ENCODE measurements at places on chromosomes 5 and 9.

- DNase-seq = no peak
These were observed 235.7 kb downstream of the ICE1 start for GRCh38 chr5:5658226-5658625.

GRCh38 chr5:50975840-50976239 lies 309.4 kb downstream of the PARP8 start:
- DNase-seq = no peak

DNA sequence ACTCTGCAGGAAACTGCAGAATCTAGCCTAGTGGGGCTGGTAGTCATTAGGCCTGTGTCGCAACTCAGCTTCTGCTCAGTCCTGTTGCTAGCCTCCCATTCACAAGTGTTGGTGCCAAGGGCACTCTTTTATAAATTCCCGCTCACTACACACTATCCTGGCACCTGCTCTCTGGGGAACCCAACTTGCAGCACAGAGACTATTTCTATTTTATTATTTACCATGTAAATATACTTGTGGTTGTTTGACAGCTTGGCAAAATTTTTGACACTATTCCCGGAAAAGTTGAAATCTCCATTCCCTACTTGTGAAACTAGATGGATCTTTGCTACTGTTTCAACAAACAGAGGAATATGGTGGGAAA lies 20.4 kb upstream of the SMC2 start:
- no peak for DNase-seq

- no peak for DNase-seq
These were observed 314.1 kb upstream of the PTGER4 start for GRCh38 chr5:40365342-40366330.

DNA sequence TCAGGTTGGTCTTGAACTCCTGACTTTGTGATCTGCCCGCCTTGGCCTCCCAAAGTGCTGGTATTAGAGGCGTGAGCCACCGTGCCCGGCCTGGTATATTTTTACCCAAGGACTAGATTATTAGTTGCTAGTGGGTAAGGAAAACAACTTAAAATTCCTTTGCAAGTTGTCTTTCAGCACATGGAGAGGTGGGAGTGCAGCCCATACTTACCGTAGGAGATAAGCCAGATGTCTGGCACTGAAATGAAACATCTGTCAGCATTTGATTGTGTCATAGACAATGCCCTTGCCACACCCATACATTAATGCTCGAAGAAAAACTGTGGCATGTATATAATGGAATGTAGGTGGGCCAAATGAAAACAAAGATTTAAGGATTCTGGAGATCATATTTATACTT lies 36.6 kb upstream of the ANKH start:
- DNase-seq = no peak

- DNase-seq = no peak
These were observed 89.2 kb upstream of the CAST start for GRCh38 chr5:96572864-96573512.

All from activated CD4-positive, alpha-beta T cell treated with anti-CD3 and anti-CD28 coated beads, Interleukin-2, amount 10 ng/mL, durations not matched to agents 7 days and 5 days (primary cell).